ENCODE measurements at places on chromosomes 16 and 17.

GRCh38 chr16:2155977-2156848 lies 631 bp downstream of the TRAF7 start:
- peak; percentile 43 for DNase-seq

- DNase-seq, result no peak
Observed at GRCh38 chr16:1700246-1700645, 5.7 kb upstream of the MAPK8IP3 start.

GRCh38 chr16:5615868-5616642 lies 518.5 kb upstream of the EEF2KMT start:
- no peak for DNase-seq

DNA sequence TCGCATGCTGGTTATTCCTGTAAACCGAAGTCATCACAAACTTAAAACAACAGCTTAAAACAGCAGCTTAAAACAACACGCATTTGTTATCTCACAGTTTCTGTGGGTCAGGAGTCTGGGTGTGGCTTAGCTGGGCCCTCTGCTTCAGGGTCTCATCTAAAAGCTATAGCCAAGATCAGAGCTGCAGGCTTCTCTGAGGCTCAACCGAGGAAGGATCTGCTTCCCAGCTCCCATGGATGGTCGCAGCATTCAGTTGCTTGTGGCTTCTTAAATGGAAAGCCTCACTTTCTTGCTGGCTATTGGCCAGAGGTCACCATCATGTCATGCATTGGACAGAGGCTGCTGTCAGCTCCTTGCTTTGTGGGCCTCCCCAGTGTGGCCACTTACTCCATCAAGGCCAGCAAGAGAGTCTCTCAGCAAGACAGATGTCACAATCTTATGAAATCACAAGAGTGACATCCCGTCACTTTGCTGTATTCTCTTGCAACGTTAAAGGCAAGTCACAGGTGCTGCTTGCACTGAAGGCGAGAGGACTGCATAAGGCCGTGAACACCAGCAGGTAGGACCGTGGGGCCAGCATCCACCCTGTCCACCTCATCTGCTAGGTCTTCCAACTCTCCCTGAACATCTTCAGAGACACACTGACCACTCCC lies 117.9 kb upstream of the TNRC6C start:
- no peak for DNase-seq

DNA sequence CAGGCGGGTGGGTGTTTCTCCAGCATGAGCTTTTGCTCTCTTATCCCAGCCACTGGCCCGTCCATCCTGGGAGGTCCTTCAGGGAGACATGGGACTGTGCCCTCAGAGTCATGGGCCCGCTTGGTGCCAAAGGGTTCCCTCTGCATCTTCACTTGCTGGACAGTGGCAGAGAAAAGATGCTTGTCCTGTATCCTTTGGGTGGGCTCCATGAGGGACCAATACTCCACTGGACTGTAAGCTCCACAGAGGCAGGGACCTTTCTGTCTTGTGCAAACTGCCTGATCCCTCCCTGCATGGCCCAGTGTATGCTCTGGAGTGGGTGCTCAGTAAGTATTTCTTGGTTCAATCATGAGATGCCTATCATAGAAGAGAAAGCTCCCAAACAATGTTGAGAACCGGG lies 184.8 kb upstream of the WSCD1 start:
- no peak for DNase-seq

DNA sequence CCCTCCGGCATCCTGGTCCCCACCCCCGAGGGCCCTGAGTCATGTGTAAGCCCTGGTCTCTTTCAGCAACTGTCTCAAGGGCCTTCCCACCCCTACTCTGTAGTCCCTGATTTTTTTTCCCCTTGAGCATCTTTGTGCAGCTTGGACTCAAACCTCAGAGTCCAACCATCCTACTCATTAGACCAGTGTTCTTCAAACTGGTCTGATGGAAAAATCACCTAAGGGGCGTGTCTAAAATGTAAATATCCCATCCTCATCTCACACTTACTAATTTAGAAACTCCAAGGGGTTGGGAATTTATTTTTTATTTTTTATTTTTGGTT lies 624 bp downstream of the G6PC3 start:
- DNase-seq, result no peak

DNA sequence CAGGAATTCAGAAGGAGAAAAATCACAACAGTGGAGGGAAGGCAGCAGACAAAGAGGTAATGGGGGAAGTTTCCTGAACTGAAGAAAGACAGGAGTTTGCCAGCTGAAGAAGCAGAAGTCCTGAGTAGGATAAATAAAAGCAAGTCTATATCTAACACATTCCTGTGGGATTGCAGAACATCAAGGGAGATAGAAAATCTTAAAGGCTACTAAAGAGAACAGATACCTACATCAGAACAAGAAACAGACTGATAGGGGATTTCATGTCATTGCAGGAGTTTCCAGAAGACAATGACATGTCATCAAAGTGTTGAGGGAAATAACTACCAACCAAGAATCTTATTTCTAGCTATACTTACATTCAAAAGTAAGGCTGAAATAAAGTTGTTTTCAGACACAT lies 21.3 kb upstream of the CRYBA1 start:
- DNase-seq, result no peak

DNA sequence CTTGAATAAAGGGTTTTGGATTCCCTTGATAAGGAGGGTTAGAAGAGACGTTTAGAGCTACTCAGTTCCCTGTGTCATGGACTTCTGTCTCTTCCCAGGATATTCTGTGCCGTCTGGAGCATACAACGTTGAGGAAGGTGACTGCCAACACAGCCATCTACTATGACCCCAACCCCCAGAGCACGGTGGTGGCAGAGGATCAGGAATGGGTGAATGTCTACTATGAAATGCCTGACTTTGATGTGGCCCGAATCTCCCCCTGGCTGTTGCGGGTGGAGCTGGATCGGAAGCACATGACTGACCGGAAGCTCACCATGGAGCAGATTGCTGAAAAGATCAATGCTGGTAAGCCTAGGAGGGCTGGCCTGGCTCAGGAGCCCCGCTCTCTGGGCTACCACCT lies 24.7 kb downstream of the POLR2A start:
- DNase-seq, result no peak

GRCh38 chr17:17603178-17603894 lies 11.8 kb upstream of the PEMT start:
- DNase-seq, result no peak

GRCh38 chr17:49217651-49218413 lies 7.3 kb downstream of the ABI3 start:
- DNase-seq, result no peak

DNA sequence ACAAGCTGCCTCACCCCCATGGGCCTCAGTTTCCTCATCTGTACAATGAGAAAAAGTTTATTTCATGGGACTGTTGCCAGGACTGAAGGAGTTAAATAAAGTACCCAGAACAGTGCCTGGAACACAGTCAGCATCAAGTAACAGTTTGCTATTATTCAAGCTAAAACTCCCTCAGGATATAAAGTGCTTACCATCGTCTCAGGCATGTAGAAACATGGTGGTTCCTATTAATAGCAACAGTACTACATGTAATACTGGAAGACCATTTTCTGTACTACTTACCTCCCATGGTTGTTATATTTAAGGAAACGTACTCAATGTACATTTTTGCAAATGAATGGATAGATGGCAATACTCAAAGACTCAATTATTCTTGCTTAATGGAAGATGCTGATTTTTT lies 93.4 kb downstream of the NCOR1 start:
- no peak for DNase-seq

GRCh38 chr17:72556944-72557826 lies 436.4 kb downstream of the SOX9 start:
- DNase-seq, result peak; percentile 30

GRCh38 chr17:75876938-75877751 lies 1.2 kb downstream of the TRIM47 start:
- peak; percentile 58 for DNase-seq

GRCh38 chr17:81954131-81955057 lies 6.6 kb downstream of the NOTUM start:
- DNase-seq, result no peak

DNA sequence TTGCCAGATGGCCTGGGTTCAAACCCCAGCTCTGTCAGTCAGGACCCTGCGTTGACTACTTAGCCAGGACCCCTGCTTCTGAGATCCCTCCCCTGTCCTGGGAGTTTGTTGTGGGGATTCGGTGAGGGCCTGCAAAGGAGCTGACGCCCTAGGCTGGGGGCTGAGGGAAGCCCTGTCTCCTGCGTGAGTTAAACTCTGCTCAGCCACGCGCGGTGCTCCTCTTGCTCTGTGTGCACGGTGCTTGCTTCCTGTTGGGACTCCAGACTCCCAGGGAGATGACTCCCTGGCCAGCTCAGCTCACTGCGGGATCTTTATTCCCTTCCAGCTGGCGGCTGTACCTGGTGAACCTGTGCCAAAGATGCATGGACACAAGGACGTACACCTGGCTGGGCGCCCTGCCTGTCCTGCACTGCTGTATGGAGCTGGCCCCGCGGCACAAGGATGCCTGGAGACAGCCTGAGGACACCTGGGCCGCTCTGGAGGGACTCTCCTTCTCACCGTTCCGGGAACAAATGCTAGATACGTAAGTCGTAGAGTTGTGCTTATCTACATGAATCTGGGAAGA lies 37.4 kb downstream of the RNF213 start:
- no peak for DNase-seq

- no peak for DNase-seq
Observed at GRCh38 chr17:65913326-65913850, 278.5 kb downstream of the CEP112 start.

GRCh38 chr17:6641247-6641863 lies 495 bp downstream of the TXNDC17 start:
- peak; percentile 11 for DNase-seq

- no peak for DNase-seq
Observed at GRCh38 chr16:1167276-1168107, 14.6 kb downstream of the CACNA1H start.

Data from DMS 273 treated with DMSO at 0.1 percent for 48 hours (cell line).